ENCODE measurements at places on chromosomes 1 and 21.

GRCh38 chr1:29674627-29675326 is 438.5 kb downstream of the PTPRU start:
- DNase-seq, result no peak

DNA sequence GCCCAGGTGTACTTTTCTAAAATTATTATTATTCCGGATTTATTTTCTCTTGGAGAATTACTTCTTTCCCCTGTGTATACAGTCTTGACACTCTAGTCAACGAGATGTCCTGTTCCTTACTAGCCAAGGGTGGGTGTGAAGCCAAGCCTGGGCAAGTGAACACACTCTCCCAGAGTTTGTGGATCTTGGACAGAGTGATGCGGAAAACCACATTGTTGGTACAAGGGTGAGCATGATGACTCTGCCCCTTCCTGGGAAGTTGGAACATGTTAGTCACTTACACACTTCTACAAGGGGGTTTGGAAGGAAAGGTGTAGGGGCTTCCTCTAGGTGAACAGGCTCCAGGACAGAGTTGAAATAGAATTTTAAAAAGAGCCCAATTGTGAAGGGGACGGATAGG is 20.0 kb upstream of the RD3 start:
- DNase-seq, result no peak

GRCh38 chr1:100955322-100955721 is 59.4 kb downstream of the SLC30A7 start:
- no peak for DNase-seq

DNA sequence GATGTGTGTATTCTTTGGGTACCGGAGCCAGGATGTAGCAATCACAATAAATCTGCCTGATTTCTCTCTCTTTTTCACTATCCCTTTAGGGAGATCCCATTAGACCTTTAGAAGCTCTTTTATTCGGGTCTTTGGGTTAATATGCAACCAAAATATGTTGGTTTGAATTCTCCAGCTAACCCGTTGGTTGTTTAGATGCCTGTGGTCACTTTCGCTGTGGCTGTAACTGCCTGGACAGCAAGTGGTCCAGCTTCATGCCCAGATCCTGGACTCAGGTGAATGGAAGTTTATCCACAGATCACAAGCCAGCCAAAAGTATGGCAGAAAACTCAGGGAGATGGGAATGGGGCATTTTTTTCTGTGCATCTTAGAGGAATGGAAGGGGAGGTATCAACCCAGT is 12.3 kb downstream of the KAZN start:
- DNase-seq, result no peak

DNA sequence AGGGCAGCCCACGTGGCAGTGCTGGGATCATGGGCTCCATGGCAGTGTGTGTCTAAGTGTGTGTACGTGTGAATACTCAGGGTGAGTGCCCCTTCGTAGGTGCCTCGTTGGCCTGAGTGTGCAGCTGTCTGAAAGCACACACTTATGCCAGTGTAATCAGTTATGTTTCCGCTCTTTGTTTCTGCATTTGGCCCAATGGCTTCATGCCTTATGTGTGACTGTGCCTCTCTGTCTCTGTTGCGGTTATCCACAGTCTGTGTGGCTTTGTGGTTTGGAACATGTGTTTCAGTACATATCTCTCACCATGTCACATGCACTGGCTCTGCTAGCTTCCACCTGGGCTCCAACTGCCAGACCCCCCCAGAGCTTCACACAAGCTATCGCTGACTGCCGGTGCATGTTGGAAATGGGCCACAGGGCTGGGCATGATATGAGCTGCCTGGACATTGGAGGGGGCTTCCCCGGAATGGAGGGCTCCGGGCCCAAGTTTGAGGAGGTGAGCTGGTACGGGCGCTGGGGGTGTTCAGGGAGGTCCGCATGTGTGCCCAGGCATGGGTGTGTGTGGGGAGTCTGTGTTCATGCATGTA is 70.3 kb upstream of the TINAGL1 start:
- no peak for DNase-seq

DNA sequence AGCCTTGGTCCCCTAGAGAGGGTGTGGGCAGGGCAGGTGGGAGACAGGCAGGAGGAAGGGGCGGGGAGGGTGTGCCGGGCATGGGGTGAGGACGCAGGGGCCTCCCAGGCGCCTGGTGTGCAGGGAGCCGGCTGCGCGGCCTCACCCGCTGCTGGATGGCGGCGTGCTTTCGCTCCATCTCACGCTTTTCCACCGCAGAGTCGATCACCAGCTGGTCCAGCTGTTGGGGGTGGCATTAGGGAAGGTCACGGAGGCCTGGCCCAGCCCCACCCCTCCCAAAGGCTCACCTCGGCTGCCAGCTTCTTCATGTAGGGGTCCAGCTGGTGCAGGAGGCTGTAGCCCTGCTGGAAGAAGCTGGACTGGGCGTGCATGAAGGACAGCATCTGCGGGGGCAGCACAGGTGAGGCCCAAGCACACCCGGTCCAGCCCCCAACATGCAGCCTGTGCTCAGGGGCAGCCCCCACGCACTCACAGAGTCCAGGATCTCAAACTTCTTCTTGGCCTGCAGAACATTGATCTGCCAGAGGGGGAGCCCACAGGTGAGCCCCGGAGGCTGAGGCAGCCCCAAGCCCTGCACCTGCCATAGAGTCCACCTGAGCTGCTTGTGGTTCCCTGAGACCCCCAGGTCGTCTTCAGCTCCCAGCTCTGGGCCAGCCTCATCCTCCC is 7.9 kb downstream of the ACAP3 start:
- no peak for DNase-seq

DNA sequence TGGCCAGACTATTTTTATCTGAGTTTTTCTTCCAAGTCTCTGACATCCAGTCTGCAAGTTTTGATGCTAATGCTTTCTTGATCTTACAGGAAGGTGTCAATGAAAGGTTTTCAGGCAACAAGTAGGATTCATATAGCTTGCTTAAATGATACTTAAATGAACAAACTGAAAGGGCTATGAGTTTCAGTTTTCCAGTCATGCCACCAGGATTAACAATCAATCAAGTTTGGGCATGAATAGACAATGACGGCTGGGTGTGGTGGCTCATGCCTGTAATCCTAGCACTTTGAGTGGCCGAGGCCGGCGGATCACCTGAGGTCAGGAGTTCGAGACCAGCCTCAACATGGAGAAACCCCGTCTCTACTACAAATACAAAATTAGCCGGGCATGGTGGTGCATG is 34.3 kb upstream of the SLC16A1 start:
- DNase-seq, result no peak

DNA sequence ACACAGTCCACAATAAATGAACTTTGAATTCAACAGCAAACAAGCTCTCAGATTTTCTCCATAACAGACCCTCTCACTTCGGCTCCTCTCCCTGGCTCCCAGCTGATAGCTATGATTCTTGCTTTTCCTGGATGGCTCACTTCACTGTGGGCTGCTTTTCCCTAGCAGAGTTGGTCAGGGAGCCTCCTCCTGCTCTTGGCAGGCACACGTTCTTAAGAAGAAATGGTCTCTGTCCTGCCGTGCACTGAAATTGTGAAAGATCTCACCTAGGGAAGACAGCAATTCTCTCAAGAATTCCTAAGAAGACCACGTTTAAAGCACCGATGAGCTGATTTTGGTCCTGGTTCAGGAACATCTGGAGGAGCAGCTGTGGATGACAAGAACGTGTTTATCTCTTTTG is 148.5 kb upstream of the KCNK2 start:
- no peak for DNase-seq

- DNase-seq, result peak; percentile 27
These were observed 152.9 kb upstream of the DAB1 start for GRCh38 chr1:57576756-57577155.

DNA sequence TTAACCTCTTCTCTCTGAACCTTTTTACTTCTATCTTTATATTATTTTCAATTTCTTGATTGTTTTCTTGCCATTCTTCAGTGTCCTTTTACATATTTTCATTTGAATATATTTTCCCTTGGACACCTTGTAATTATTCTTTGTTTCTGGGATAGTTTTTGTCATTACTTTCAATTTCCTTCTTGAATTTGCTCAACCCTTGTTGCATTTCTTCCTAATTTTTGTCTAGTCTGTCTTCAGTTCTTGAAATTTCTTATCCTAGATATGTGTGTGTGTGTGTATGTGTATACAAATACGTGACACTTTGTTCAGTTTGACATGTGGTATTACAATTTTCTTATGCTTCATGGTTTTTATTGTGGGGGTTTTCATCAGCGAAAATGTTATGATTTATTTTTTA is 1.9 kb upstream of the GALNT2 start:
- DNase-seq, result no peak

DNA sequence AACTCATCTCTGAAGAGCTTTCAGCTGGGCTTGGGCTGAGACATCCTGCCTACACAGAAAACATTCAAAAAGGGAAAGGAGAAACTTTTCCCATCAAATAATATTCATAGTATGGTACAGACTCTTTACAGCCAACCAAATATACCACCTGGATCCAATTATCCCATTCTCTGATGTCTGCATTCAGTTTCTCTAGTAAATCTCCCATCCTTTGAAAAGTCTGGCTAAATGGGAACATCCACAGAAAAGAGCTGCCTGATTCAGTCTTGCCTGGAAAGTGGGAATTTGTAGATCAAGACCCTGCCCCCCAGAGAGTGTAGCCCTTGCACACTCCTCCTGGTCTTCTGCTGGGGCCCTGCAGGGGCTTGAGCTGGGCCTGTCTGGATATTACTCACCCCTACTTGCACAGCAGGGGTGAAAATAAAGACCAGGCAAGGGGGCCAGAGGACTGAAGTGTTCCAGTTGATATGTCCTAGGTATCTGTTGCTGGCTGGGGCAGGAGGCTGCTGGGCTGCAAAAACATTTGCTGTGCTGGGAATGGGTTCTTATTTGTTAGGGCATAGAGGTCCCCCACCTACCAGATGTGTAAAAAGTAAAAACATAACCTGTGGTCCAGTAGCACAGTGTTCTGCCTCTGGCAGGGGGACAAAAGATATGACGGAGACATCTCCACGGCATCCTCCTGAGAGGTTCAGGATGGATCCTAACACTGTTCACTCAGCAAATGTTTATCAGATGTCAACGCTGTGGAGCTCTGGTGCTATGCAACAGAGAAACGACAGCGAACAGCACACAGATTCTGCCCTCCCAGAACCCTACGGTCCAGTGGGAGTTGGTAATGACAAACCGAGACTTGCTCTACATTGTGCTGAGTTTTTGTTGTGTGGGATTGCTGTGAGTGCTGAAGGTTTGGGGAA is 140.3 kb downstream of the PLXNA2 start:
- no peak for DNase-seq

DNA sequence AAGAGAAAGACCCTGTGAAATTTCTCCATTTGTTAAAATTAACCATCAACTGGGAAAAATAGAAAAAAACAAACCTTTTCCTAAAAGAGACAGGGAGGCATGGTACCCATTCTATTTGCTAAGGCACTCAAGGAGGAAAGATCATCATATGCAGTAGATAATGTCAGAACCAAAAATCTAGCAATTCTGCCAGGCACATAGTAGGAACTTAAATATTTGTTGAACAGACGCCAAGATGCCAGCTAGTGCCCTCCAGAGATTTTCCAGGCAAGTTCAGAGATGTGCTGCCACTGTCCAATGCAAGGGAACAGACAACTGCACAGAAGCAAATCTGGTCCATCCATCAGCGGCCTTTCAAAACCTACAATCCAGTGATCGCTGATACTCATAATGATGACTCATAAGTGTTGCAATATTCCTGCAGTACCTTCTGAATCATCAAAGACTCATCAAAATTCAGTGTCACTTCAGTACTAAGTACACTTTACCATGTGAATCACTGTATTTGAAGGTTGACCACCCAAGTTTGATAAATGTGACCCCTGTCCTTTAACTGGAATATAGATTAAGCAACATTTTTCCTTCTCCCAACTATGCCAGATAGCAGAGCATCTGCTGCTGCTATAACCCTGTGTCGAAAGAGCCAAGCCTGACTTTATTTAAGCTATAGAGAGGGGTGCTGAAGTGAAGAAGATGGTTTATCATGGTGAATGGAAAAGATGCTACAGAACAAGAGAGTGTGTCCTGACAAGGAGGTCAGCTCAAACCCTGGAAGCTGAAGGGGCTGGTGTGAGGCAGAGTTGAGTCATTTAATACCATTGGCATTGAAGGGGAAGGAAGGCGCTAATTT is 99.1 kb downstream of the MT1HL1 start:
- DNase-seq, result no peak

GRCh38 chr1:43522776-43523480 is 7.8 kb upstream of the PTPRF start:
- no peak for DNase-seq

GRCh38 chr1:115233598-115233997 is 104.5 kb downstream of the NGF start:
- peak; percentile 10 for DNase-seq

- no peak for DNase-seq
These were observed 33.5 kb upstream of the ACTRT2 start for GRCh38 chr1:2987773-2988172.

DNA sequence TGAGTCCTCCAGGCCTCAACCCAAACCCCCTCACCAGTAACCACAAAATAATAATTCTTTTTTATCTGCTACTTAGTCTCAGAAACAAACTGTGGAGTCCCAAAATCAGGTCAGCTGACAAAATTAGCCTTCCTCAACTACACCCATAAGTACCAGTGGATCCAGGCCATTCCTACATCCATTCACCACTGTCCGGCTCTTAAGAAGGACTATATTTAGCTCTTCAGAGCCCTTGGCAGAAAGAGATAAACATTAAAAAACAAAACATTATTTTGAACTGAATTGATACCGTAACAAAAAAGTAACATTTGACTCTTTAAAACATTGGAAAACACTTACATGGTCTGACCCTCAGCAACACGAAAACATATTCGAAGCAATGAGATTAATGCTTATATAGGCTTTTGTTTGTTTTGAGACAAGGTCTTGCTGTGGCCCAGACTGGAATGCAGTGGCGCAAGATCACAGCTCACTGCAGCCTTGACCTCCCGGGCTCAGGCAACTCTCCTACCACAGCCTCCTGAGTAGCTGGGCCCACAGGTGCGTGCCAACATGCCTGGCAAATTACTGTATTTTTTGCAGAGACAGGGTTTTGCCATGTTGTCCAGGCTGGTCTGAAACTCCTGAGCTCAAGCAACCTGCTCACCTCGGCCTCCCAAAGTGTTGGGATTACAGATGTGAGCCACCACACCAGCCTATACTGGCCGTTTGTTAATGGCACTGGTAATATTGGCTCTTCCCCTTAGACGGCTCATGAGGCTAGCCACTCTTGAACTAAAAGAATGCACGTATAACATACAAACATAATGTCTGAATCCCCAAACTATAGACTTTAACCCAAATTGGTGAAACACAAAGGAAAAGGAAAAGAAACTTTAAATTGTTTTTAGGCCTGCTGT is 330.7 kb downstream of the SMYD3 start:
- DNase-seq, result no peak

GRCh38 chr1:192793983-192794767 is 14.7 kb upstream of the RGS2 start:
- DNase-seq, result no peak

Data from NCI-H1092 treated with DMSO at 0.1 percent for 48 hours (cell line).